ENCODE measurements at places on chromosomes 16 and 17.

DNA sequence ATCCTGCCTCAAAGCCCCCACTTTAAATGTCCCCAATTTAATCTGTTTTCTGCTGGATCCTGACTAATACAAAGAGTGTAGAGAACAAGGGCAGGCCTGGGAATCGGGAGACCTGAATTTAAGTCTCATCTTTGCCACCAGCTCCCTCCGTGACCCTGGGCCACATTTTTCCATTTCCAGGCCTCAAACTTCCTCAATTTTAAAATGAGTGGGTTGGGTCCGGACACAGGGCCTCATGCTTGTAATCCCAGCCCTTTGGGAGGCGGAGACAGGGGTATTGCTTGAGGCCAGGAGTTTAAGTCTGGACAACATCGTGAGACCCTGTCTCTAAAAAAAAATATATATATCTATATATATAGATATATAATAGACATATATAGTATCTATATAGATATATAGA, 61.4 kb downstream of the SRL start:
- DNase-seq = no peak

DNA sequence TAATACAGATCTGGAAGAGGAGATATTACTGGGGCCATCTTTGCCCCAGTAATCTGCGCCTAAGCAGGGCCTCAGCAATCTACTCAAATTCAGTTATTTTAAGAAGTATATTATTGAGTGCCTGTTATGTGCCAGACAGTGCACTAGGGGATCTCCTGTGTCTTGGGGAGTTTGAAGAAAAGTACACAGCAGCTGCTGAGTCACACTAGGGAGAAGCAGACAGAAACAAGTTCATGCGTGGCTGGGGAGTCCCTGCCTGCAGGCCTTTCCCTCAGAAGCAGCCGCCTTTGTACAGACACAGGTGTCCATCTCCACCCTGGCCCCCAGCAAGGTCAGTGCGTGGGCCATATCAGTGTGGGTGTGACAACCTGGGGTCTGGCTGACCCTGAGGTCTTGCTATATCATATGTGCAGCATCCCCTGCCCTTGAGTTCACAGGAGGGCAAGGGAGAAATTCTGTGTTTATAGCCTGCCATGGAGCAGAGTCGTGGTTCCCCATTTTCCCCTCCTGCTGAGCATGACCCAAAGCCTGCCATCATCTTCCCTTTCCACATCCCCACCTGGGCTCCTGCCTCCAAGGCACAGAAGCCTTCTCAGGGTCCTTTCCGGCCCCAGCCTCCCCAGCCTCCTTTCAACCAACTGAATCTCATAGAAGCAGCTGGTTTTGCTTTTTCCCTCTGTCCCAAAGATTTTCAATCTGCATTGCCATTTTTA, 229.9 kb upstream of the SDK2 start:
- DNase-seq = no peak

- peak; percentile 90 for DNase-seq
These were observed 1.2 kb downstream of the KDM6B start for GRCh38 chr17:7834957-7835813.

- no peak for DNase-seq
These were observed 94.8 kb upstream of the DNAH17 start for GRCh38 chr17:78672005-78672404.

DNA sequence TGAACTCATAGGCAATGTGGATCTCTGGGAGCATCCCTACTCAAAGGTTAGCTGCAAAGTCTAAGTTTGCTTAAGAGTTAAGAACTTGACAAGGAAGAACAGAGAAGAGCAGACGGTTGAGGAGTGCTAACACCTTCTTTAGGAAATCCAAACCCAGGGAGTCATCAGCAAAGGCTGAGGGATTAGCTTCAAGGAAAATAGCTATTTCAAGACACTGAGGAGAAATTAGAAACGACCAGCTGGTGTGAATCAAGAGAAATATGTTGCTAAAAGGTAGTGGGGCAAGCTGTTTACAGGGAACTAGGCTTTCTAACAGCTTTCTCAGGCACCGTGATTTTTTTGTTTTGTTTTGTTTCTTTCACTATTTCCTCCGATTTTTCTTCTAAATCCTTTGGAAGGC, 90.7 kb downstream of the CDH8 start:
- DNase-seq = no peak

DNA sequence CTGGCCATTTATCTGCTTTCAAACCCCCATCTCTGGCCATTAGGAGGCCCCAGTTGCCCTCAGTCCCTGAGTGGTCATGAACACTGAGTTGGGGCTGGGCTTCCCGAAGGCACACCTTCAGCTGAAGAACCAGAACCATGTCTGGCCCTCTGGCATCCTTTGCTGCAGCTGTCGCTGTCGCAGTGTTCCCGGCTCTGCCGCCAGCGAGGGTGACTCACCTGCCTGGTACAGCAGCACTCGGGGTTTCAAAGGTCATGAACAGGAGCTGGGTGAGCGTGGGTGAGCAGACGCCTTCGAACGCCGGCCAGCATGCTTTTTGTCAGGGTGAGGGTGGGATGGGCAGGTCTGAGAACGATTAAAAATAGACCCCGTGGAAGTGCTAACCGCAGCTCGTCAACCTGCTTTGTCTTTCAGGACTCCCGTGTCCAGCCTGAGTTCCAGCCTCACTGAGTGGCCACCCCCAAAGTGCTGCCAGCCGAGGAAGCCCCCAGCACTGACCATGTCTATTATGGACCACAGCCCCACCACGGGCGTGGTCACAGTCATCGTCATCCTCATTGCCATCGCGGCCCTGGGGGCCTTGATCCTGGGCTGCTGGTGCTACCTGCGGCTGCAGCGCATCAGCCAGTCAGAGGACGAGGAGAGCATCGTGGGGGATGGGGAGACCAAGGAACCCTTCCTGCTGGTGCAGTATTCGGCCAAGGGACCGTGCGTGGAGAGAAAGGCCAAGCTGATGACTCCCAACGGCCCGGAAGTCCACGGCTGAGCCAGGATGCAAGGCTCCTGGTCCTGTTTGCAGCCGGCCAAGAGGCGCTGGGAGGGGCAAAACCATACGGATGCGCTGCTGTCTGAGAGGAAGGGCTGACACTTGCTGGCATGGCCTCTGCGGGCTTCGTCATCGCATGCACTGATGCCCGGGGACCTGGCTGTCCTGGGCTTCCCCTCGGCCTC, 7.6 kb downstream of the SNN start:
- DNase-seq = no peak

Measured in T-cell (primary cell).